ENCODE measurements at places on chromosomes 16 and 17.

DNA sequence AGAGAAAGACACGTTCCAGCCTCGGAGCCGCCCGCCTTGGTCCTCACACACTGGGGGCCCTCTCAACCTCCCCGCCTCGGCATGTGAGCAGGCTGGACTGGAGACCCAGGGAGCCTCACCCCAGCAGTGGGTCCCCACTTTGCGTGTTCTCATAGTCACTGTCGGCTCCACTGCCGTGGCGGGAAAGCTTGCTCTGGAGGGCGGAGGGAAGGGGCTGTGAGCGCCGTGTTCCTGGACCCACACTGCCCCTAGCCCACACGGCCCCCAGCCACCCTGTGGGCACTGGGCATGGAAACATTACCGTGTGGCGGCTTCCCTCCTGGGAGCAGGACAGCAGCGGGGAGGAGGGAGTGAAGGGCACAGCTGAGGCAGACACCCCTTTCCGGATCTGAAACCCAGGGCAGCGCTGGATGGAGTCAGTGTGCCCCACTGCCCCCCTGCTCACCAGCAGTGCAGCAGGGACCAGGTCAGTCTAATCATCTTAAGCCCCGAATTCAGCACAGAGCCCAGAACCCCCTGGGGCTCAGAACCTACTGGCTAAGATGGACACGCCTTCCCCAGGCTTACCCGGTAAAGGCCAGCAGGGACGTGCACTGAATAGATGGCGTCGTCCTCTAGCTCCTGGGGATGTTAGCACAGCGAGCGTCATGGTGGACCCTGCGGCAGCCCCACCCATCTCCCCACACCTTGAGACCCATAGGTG is 7.2 kb downstream of the TP53I13 start:
- no peak for DNase-seq

DNA sequence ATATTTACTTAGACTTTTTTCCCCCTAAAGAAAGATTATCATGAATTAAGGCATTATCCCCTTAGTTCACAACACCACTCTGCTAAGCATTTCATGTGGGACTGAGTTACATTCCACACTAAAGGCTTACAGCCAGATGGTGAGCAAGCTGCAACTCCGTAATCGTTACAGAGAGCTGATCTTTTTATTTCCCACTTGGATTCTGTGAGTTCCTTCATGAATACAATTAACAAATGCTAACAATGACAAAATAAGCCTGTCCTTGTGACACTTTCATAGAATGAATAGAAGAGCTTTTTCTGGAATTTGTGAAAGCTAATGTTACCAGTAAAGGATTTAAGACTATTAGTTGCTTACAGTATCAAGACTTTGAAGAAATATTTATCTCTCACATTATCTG is 8.7 kb downstream of the OGFOD1 start:
- no peak for DNase-seq

DNA sequence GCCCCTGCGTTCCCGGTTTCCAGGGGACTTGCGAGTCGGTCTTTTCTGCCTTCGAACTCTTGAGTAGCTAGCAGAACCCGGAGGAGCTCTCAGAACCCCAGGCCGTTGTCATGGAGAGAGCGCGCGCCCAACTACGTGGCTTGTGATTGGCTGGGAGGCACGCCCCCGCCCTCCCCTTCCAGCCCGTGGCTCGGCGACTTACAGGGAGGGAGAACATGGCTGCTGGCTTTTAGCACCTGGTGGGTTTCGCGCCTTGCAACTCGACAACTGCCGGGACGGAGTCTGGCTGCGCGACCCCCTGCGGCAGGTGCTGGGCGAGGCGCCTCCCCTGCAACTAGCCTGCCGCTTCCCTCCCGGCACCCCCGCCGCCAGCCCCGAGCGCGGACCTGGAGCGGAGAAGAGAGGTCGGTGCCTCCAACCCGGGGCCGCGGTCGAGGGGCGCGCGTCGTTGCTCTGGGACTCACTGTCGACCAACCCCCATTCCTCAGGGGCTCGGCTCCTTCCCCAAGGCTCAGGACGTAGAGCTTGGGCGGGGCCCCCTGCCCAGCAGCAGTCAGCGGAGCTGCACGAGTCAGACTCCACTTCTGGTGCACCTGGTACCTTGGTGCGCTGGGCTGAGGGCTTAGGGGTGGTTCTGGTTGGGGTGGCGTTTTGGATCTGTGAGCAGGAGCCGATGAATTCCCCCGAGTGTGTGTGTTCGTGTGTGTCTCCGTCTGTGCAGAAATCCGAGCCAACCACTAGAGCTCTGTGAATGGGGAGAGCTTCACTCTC is 9.0 kb upstream of the ZFP90 start:
- peak; percentile 93 for DNase-seq

- no peak for DNase-seq
Observed at GRCh38 chr16:76940251-76940650, 250.7 kb upstream of the MON1B start.

DNA sequence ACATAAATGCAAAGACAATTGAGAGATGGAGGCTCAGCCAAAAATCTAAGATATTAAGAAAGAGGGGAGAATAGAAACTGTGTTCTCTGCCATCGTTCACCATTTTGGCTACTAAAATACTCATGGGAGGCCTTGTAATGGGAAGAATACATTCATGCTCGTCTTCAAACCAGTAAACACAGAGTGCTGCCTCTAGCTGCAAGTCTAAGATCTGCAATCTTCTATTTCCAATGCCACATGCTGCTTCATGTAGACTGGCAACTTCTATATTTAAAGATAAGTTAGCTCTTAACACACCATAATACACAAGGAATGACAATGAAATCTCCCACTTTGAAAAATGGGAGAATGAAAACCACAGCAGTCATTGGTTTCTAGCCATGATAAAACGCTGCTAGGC is 387.3 kb downstream of the HS3ST3B1 start:
- DNase-seq = peak; percentile 3

DNA sequence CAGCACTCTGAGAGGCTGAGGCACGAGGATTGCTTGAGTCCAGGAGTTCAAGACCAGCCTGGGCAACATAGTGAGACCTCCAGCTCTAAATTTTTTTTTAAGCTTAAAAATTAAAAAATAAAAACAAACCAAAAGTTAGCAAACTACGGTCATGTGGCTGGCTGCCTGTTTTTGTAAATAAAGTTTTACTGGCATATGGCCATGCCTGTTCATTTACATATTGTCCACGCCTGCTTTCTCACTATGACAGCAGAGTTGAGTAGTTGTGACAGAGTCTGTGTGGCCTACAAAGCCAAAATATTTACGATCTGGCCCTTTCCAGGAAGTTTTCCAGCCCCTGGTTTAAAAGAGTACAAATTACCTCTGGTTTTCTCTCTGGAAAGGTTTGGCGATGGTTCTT is 3.3 kb downstream of the SLX4 start:
- no peak for DNase-seq

- no peak for DNase-seq
Observed at GRCh38 chr16:28163699-28164098, 48.1 kb downstream of the XPO6 start.

Measured in ELR (cell line).